ENCODE measurements at places on chromosomes 1 and 21.

- no peak for DNase-seq
Observed at GRCh38 chr1:29624320-29625083, 388.2 kb downstream of the PTPRU start.

- DNase-seq: no peak
Observed at GRCh38 chr1:3744646-3745045, 7.6 kb upstream of the CCDC27 start.

GRCh38 chr21:29074007-29074376 lies 544 bp upstream of the CCT8 start:
- DNase-seq: no peak

DNA sequence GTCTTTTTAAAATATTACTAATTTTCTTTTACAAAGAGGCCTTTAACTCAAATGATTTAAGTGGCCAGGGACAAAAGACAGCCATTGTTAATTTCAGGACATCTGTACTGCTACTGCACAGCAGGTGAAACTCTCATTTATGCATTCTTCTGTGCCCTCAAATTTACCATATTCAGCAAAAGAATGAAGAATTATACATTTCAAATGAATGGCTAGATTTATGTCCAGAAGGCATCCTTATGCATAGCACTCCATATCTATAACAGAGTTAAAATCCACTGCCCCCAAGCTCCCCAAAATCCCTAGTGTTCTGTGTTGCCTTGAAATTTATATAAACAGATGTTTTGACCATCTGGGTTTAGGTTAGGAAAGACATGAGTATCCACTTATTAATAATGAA lies 202.6 kb downstream of the DNM3 start:
- no peak for DNase-seq

DNA sequence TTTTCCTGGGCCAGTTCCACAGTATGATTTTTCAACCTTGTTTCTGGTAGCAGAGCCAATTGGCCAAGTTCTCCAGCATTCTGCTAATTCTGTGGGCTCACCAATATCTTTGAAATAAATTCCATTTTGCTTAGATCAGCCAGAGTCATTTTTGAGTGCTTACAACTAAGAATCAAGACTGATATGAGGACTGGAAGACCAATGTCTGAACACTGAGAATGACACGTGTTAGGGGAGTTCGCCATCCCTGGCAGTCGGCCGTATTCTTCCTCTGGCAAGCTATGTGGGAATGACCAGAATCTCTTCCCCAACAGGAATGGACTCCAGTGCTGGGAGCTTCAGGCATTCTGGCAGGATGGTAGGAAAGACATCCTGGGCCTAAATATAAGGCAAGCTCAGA lies 4.9 kb upstream of the TENT5C start:
- DNase-seq: no peak

DNA sequence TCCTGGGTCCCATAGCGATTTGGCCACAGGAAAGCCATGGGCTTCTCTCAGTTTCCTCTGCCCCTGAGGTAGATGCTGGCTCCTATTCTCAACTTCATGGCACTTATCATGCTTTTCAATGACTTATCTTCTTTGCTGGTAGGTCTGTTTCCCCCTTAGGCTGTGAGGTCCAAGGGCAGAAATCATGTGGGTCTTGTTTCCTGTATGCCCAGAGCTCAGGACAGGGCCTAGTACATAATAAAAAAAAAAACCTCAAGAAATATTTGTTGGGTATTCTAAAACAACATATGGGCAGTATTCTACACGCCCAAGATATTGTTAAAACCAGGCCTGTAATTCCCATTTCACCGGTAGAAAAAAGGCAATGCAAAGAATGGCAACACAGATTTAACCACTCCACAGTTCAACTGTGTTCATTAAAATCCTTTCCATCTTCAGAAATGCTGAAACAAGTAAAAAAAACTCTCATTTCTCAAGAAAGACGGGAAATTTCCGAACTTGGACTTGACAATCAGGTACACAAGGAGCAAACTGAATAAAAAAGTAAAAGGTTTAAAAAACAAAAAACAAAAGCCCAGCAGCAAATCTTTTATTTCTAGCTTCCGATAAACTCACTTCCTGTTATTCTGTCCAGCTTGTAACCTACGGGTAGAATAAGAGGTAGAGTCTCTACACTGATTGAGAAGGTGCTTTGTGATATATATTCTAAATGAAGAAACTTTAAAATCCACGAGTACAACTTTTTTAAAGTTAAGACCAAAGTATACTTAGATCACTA lies 6.3 kb upstream of the TDRD10 start:
- DNase-seq: no peak

DNA sequence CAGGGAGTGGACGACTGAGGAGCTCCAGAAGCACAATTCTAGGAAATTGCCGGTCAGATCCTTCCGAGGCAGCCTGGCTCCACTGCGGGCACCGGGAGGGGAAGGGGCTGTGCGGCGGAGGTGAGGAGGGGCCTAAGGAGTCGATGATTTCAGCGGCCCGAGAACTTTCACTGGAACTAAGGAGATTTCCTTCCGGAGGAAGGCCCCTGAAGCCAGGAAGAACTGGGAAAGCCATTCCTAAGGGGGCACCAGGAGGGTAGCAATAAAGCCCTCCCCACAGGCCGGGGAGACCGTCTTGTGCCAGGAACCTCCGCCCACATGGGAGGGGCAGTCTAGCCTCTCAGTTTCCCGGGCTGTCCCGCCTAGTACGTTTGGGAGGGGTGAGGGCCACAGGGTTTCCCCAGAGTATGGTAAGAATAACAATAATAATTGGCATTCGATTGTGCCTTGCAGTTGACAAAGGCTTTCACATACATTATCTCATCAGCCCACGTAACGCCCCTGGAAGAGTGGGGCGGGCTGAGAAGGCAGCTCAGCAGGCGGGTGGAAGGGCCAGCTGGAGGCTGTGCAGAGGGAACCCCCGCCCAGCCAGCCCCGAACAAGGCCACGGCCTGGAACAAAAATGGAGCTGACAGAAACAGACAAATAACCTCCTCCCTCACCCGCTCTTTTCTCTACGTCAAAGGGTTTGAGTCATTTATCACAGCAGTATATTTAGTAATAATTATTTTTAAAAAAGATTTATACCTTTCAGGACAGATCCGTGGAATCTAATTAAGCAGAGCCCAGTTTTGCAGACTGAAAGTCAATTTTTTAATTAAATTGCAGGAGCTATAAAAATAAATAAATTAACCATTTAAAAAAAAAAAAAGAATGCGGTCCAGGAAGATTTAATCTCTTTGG lies 19.8 kb downstream of the NPR1 start:
- DNase-seq: no peak

GRCh38 chr1:165490175-165490574 lies 45.2 kb upstream of the RXRG start:
- DNase-seq: no peak

DNA sequence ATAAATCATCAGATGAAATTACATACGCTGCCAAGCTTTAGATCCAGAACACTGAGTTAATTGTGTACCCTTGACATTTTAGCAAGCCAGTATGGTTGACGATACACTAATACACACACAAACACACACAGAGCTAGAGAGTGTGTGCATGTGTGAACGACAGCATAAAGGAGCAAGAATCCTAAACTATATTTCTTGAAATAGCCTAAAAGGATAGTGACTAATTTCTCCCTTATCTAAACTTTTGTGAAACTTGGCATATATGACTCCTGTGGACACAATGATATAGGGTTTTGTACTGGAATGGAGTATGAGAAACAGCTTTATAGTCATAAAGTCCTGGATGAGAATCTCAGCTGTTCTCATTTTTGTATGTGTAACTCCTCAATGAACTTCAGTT lies 65.1 kb upstream of the DMRTA2 start:
- DNase-seq: no peak

DNA sequence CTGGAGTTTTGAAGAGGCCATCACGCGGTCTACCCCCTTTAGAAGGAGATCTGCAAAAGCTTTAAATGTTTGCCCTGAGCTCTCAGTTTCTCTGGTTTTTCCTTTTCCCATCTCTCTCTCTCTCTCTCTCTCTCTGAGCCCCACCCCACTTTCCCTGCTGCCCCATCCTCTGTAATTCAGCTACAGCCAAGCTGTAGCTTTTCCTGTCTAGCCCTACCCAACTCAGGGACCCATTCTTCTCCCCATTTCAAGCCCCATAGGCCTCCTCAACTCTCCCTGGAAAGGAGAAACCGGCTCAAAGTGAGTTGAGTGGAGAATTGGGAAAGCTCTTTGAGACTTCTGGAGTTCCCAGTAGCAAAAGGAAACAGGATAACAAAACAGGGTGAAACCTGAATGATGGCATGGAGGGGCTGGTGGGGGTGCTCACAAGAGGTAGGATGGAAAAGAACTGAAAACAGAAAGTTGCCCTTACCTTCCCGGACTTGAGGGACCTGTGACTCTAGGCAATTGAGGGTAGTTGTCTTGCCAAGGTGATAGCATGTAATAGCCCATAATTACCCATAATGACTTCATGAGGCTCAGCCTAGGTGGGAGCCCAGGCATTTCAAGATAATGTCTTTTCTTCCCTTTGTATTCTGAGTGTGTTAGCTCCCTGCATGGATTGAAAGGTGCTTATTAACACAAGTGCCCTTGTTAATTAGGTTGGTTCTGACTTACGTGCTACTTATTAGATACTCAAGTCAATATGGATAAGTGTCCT lies 84.9 kb downstream of the SLC16A1 start:
- DNase-seq: no peak

DNA sequence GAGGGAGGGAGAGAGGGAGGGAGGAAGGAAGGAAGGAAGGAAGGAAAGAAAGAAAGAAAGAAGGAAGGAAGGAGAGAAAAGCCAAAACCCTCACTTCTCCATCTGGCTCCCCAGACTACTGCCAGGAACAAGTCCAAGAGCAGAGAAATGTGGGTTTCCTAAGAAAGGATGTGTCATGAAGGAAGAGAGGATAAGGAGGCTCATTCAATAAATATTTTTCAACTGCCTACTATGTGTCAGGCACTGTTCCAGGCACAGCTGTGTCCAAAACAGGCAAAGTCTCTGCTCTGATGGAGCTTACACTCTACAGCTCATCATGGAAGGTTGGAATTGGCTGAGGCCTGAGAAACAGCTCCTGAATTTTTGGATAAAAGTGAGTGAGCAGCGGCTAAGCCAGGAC lies 42.6 kb upstream of the ATP2B4 start:
- DNase-seq: no peak

GRCh38 chr1:111480674-111481073 lies 6.9 kb downstream of the C1orf162 start:
- DNase-seq: no peak

GRCh38 chr1:201100169-201100930 lies 11.9 kb downstream of the CACNA1S start:
- no peak for DNase-seq

DNA sequence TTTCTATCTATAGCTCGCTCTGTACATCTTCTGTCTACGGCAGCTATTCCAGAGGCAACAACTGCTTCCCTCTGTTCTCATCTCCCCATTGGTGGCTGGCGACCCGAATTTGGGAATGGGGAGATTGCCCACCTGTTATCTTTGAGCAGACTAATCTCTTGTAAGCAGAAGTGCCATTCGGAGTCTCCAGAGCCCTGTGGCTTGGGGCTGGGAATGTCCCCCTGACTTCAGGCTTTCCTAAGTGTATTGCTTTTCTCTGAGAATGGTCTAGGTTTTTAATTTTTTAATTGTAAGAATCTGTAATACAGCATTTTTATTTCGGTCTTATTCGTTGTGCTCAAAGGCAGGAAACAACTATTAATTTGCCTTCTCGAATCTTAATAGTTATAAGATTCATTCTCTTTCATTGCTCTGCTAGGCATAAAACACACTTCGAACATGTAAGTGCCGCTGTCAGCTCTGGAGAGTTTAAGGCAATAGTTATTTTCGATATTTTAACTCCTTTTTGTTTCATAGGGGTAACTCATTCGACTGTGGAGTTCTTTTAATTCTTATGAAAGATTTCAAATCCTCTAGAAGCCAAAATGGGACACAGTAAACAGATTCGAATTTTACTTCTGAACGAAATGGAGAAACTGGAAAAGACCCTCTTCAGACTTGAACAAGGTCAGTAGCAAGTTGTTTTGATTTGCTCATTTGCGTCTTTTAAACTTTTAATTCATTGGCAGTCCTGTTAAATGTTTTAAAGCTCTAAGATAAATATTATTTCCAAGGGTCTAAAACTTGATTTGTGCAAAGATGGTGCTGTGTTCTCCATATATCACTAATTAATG lies 514 bp downstream of the AGL start:
- no peak for DNase-seq

DNA sequence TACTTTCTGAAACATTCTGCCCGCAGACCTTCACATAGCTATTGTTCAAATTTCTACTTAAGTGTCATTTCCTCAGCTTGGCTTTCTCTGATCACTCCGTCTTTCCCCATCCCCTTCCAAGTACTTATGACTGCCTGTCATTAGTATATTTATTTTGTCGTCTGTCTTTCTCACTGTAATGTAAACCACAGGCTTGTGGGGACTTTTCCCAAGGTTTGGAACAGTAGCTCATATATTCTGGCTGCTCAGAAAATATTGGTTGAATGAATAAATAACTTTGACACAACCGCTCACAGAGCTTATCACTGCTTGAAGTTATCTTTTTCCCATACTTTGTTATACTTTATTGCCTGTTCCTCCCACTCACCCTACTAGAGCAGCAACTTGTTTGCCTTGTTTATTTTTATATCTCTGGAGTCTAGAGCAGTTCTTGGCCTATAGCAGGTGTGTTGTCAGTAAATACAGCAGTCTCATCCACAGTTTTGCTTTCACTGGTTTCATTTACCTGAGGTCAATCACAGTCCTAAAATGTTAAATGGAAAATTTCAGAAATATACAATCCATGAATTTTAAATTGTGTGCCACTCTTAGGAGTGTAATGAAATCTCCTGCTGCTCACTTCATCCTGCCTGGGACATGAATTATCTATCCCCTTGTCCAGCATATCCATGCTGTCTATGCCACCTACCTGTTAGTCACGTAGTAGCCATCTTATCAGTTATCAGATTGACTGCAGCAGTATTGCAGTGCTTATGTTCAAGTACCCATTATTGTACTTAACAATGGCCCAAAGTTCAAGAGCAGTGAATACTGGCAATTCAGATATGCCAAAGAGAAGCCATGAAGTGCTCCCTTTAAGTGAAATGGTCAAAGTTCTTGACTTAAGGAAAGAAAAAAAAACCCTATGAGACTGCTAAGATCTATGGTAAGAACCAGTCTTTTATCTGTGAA lies 2.4 kb upstream of the CNIH4 start:
- no peak for DNase-seq

DNA sequence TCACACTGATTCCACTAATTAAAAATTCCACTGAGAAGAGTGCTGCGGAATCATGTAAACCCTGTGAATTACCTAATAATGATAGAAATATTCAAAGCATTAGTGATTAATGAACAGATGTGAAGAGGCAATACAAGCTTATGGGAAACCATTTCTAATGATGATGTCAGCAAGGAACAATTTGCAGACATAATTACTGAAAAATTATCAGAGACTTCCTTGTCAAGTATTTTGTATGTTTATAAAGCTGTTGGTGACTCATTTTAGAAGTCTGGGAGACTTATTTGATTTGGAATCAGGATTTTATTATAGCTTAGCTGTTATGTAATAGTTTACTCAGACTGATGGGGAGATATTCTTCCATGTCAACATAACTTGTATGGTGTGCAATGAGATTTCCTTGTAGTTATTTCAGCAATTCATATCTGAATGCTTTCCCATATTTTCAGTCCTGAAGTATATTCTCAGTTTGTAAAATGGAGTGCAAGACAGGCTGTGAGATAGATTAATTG lies 135.5 kb downstream of the TGFB2 start:
- DNase-seq: no peak

- no peak for DNase-seq
Observed at GRCh38 chr1:160868141-160868540, 5.5 kb upstream of the CD244 start.
